ENCODE measurements at places on chromosomes 5 and 9. TPM values are rescaled to one million over a fixed set of nuclear protein-coding genes. Genes with fewer than 3 reads are reported as not detected.

DNA sequence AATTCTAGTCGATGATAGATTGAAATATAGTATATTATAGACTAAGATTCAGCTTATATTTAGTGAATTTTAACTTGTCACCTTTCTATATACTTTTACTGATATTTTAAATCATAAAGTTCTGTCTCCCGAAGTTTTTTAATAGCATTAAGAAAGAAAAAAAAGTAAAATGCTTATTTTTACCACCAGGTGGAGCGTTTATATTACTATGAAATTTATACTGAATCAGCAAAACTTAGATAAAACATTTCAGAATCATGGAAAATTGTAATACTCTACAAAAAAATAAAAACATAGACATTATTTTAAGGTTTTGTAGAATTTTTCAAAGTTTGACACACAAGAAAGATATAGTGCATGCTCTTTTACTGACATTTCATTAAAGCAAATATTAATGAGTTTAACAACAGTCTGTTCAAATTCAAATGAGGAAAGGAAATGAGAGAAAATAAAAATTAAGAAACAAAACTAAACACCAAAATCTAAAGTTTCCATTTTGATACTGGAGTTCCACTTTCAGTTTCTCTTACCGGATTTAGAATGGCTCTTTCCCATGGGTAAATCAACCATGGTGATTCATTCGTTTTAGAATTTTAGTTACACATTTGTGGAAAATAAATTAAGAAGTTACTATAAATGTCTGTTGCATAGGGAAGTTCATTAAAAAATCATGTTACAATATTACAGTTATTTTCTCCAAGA lies 1035.3 kb downstream of the CDH12 start:
- DNase-seq = no peak

PLCXD3 gene
- total RNA-seq = 1.3 TPM

DNA sequence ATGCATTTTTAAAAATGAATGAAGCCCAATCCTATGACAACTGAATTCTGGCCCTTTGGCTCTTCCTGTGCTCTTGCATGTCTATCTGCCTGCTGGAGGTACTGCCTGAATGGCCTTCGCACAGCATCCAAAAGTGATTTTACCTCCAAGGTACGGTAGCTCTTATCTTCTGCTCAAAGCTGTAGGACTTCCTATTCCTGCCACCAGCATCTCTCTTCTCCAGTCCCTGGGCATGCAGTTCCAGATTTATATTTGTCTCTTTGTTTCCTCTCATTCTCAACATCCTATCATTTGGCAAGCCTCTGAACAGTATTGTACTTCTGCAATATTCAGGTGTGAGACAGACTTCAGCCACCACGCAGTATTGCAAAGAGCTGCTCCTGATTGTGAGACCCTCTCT lies 43.7 kb upstream of the SH3GL2 start:
- no peak for DNase-seq

FAM78A gene
- 0.33 TPM for total RNA-seq

PHF24 gene
- total RNA-seq = 0.17 TPM

GRCh38 chr5:598564-598890 lies 13.6 kb upstream of the CEP72 start:
- DNase-seq = no peak

DNA sequence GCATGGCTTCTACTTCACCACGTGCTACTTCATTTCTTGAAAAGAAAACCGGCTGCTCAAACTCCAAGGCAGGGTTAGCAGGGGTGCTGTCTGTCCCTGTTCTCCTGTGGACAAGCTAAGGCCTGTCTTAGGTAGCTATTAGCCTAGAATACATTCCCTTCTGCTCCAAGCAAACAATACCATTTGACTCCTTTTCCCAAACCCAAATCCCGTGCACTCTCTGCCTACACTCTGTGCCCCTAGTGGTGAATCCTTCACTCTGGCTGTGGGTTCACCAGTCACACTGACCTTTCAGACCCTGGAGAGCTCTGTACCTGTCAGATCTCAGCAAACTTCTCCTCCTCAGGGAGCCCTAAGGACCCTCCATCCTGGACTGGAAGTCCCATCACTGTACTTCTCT lies 211.6 kb downstream of the SLIT3 start:
- no peak for DNase-seq

- no peak for DNase-seq
Measured at GRCh38 chr5:67037171-67037570, 159.4 kb downstream of the CD180 start.

- DNase-seq = no peak
Measured at GRCh38 chr9:137244486-137245449, 3.7 kb downstream of the TUBB4B start.

Measured in fibroblast of lung (primary cell).